ENCODE measurements at places on chromosomes 11 and 22. TPM values are rescaled to one million over a fixed set of nuclear protein-coding genes. Genes with fewer than 3 reads are reported as not detected.

GRCh38 chr11:61762223-61762615, 9.8 kb downstream of the MYRF start:
- no peaks in the 10 kb centered on the region for H3K4me1 ChIP-seq
- peaks cover 8% of the 10 kb centered on the region for H3K27me3 ChIP-seq
- DNase-seq: no peak

DNA sequence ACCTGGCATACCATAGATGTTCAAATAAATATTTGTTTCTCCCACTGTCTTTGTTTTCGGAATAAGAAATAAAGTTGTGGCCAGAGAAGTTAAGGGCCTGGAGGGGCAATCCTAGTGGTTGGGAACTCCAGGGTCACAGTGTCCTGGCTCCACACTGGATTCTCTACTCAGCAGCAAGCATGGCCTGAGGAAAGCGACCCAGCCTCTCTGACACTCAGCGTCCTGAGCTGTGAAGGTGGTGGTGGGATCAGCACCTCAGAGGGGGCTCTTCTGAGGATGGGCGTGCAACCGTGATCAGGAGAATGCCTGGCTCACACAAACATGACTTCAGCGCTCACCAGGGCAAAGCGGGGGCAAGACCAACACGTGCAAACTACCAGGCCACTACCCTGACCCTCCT, 59.9 kb downstream of the LARGE1 start:
- no peak overlapping the region for H3K4me3 ChIP-seq
- peaks cover 13% of the 10 kb centered on the region for H3K4me1 ChIP-seq
- no peak overlapping the region for H3K27ac ChIP-seq
- no peaks in the 10 kb centered on the region for H3K36me3 ChIP-seq
- H3K27me3 ChIP-seq: no peaks in the 10 kb centered on the region
- DNase-seq: no peak

DNA sequence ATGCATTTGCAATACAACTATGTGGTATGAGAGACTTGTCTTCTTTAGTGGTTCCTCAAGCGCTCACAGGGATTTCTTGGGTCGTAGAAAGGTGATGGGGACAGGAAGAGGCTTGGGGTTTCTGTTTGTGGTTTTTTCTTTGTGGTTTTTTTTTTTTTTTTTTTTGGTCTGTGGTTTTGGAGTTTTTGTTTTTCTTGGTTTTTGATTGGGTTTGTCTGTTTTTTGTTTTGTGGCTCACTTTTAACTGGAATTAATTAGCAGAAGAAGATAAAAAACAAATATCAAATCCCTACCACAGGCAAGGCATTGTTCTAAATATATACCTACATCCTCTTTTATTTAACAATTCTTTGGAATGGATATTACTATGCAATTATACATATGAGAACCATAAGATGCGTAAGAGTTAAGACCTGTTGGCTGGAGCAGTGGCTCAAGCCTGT, 5.5 kb downstream of the TTC28 start:
- DNase-seq: no peak
- no peak overlapping the region for H3K4me3 ChIP-seq
- H3K4me1 ChIP-seq: no peaks in the 10 kb centered on the region
- H3K27ac ChIP-seq: no peak overlapping the region
- no peaks in the 10 kb centered on the region for H3K27me3 ChIP-seq

GRCh38 chr11:111454561-111455192, 57.5 kb downstream of the BTG4 start:
- no peak for DNase-seq

DNA sequence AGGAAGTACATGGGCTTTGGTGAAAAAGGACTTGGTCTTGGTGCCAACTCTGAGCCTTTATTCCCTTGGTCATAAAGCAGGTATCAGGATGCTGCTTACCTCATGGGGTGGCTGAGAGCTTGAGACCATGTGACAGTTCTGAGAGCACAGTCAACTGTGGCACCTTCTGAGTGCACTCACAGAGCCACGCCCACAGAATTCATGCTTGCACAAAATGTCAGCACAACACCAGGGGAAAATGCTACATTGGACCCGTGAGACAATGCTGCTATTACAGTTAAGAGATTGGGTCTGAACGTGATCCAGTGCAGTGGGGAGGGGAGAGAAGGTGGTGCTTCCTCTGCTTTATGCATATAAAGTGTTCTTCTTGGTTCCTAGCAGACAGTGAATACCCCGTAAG, 79.5 kb upstream of the SPON1 start:
- H3K4me3 ChIP-seq: no peak overlapping the region
- no peak for DNase-seq
- no peaks in the 10 kb centered on the region for H3K36me3 ChIP-seq
- no peaks in the 10 kb centered on the region for H3K27me3 ChIP-seq
- H3K27ac ChIP-seq: no peak overlapping the region
- H3K4me1 ChIP-seq: no peaks in the 10 kb centered on the region

DNA sequence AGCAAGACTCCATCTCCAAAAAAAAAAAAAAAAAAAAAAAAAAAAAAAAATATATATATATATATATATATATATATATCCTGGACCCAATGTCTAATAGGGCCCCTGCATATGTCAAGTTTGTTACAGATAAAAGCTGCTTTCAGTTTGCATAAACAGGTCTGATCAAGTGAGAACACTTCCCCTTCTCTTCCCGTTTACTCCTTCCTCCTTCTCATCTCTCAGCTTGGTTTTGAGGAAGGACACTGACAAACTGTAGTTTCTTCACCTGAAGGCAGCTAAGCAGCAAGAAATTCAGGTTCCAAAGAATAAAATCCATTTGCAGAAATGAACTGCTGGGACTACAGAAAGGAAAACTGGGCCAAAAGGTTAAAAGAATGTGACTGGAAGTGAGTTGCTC, 11.7 kb downstream of the THOC5 start:
- no peak overlapping the region for H3K27ac ChIP-seq
- no peaks in the 10 kb centered on the region for H3K27me3 ChIP-seq
- DNase-seq: no peak
- H3K4me3 ChIP-seq: no peak overlapping the region
- H3K36me3 ChIP-seq: peaks cover 97% of the 10 kb centered on the region

- DNase-seq: no peak
- H3K36me3 ChIP-seq: no peaks in the 10 kb centered on the region
- no peaks in the 10 kb centered on the region for H3K4me1 ChIP-seq
- no peak overlapping the region for H3K4me3 ChIP-seq
- no peaks in the 10 kb centered on the region for H3K27me3 ChIP-seq
Measured at GRCh38 chr11:33452836-33453624, 195.8 kb downstream of the HIPK3 start.

- no peaks in the 10 kb centered on the region for H3K36me3 ChIP-seq
- H3K4me1 ChIP-seq: no peaks in the 10 kb centered on the region
- H3K27me3 ChIP-seq: no peaks in the 10 kb centered on the region
- no peak overlapping the region for H3K27ac ChIP-seq
- DNase-seq: no peak
- no peak overlapping the region for H3K4me3 ChIP-seq
Measured at GRCh38 chr11:19079643-19080440, 19.3 kb upstream of the MRGPRX2 start.

OR5A1 gene
- not detected for total RNA-seq

GRCh38 chr11:78149646-78150045, 10.2 kb upstream of the ALG8 start:
- no peak for DNase-seq
- H3K4me1 ChIP-seq: peaks cover 5% of the 10 kb centered on the region
- peaks cover 7% of the 10 kb centered on the region for H3K36me3 ChIP-seq
- no peak overlapping the region for H3K27ac ChIP-seq

- no peak for DNase-seq
- peaks cover 38% of the 10 kb centered on the region for H3K4me1 ChIP-seq
- no peak overlapping the region for H3K27ac ChIP-seq
- H3K36me3 ChIP-seq: peaks cover 37% of the 10 kb centered on the region
- H3K4me3 ChIP-seq: no peak overlapping the region
Measured at GRCh38 chr11:3783611-3784010, 13.7 kb downstream of the NUP98 start.

GRCh38 chr11:32092581-32093170, 1.8 kb downstream of the RCN1 start:
- DNase-seq: no peak
- H3K27me3 ChIP-seq: no peaks in the 10 kb centered on the region
- no peak overlapping the region for H3K27ac ChIP-seq

TPBGL gene
- 0.11 TPM for total RNA-seq

DNA sequence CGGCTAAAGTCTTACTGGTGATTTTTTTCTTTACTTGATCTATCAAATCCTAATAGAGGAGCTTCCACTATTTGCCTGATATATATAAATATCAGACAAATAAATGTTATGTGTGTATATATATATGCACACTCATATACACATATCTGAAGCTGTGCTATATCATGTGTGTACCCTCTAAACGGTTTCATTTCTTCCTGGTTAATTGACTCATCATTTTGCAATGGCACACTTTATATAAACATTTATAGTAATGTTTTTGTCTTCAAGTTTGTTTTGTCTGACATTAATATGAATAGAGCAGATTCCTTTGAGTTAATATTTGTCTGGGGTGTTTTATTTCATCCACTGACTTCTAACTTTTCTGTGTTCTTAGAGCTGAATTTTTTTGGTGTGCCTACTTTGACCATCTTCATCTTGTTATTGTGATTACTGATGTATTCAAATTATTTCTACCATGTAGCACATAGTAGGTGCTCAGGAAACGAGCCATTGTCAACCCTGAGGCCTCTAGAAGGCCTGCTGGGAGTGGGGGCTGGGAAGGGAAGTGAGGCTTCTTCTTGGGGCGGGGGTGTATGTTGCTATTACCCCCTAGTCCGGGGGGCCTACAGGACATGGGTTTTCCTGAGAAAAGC, 82.6 kb downstream of the LRRC32 start:
- no peaks in the 10 kb centered on the region for H3K27me3 ChIP-seq
- DNase-seq: no peak
- peak overlapping the region; percentile 65 for H3K27ac ChIP-seq
- H3K4me1 ChIP-seq: peaks cover 3% of the 10 kb centered on the region
- no peaks in the 10 kb centered on the region for H3K36me3 ChIP-seq

DNA sequence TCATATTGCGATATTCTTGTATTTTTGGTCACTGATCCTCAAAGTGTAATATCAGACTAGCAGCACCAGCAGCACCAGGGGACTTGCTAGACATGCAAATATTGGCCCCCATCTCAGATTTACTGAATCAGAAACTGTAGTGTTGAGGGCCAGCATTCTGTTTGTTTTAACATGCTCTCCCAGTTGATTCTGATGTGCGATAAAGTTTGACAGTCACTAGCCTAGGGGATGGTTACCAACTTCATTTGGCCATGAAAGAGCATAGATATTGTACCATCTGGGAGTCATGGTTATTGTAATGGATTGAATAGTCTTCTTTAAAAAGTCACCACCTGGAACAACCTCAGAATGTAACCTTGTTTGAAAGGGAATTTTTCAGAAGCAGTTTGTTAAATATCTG, 1090.4 kb upstream of the RAG2 start:
- H3K27me3 ChIP-seq: no peaks in the 10 kb centered on the region
- no peak overlapping the region for H3K4me3 ChIP-seq
- no peaks in the 10 kb centered on the region for H3K4me1 ChIP-seq

DNA sequence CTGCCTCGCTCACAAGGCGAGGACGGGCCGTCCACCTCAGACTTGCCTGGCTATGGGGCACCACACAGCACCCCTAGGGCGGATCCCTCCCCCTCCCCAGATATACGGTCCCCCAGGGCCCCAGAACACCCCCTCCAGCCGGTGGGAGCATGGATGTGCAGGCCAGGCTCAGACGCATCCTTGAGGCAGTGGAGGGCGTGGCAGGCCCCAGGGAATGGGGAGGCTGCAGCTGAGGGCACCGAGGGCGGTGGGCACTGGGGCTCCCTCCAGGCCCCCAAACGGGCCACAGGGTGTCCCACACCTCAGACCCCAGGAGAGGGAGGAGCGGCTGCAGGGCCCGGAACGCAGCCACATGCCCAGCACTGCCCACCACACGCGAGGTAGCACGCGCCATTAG, 12.1 kb downstream of the TTLL8 start:
- no peak overlapping the region for H3K27ac ChIP-seq
- H3K4me1 ChIP-seq: no peaks in the 10 kb centered on the region
- DNase-seq: no peak
- peaks cover 31% of the 10 kb centered on the region for H3K27me3 ChIP-seq
- H3K4me3 ChIP-seq: no peak overlapping the region

- no peaks in the 10 kb centered on the region for H3K36me3 ChIP-seq
- no peak overlapping the region for H3K27ac ChIP-seq
- no peaks in the 10 kb centered on the region for H3K4me1 ChIP-seq
- no peak overlapping the region for H3K4me3 ChIP-seq
- no peaks in the 10 kb centered on the region for H3K27me3 ChIP-seq
Measured at GRCh38 chr11:117966908-117967307, 19.3 kb upstream of the IL10RA start.

DNA sequence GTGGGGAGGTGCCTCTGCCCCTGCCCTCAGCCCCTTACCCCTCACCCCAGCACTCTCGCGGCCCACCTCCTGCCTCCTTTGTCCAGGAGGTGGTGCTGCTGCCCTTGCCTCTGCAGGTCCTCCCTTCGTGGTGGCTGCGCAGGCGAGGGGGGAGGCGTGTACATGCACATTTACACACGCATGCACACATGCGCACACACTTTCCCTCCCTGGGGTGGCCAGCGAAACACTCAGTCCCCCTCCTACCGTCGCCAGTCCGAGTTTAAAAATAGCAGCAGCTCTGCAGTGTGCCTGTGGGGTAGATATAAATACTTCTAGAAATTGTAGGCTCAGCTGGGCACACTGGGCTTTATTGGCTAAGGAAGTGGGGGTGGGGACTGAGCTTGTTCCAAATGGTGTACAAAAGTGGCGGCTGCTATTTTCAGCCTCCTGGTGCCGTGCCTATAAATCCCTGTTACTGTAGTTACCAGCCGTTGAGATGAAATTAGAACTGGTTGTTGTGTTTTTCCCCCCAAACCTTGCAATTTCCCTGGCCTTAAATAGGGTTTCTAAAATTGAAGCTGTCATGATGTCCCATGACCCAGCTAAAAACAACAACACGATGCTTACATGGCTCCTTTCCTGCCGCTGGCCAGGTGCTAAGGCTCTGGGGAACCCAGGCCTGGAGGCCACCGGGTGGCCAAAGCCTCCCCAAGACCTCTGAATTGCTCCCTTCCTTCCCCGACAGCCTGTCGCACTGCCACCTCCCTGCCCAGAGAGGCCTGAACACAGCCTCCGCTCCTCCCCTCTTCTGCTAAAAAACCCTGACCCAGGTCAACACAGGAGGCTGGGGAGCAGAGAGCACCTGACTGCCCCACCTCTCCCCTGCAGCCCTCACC, 12.4 kb downstream of the PICK1 start:
- H3K4me3 ChIP-seq: peak overlapping the region; percentile 63
- DNase-seq: peak; percentile 80
- no peaks in the 10 kb centered on the region for H3K27me3 ChIP-seq
- H3K27ac ChIP-seq: peak overlapping the region; percentile 95
- peaks cover 58% of the 10 kb centered on the region for H3K36me3 ChIP-seq

DNA sequence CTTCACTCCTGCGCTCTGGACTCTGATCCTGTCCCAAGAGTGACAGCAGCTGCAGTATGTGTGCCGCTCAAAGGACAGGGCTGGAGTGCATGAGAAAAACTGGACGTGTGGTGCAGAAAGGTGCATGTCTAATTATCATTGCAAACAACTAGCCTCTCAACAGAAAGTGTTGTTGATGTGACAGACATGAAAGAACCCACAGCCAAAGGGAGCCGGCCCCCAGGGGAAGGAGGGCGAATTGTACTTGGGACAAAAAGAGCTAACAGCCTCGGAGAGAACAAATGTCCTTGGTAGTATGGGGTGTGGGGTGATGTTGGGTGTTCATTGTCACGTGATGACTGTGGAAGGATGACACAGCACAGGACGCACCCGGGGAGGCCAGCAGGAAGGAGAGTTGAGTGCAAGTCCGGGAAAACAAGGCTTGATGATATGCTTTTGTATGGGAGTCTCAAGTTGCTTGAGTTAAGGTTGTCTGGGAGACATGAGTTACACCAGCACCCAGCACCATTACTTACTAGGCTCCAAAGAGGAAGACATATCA, 325.5 kb downstream of the NTM start:
- H3K36me3 ChIP-seq: no peaks in the 10 kb centered on the region
- no peak overlapping the region for H3K27ac ChIP-seq
- no peak for DNase-seq
- H3K27me3 ChIP-seq: peaks cover 18% of the 10 kb centered on the region
